ENCODE measurements at places on chromosomes 7 and 10.

DNA sequence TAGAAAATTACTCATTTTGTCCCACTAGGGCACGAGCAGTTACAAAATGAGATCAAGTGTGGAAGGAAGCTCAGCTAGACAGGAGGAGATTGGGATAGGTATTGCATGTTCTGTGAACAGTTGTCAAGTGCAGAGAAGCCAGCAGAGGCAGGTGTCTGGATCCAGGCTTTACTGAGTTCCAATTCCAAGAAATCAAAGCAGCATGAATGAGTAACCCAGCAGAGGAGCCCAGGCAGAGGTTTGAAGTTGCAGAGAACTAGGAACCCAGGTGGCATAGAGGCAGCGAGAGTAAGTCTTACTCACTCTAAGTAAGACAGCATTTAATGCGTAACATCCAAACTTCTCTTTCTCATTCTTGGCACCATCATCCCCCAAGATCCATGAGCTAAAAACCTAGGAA lies 11.8 kb downstream of the MRC1 start:
- no peaks in the 10 kb centered on the region for H3K4me1 ChIP-seq
- no peaks in the 10 kb centered on the region for H3K36me3 ChIP-seq
- no peak overlapping the region for H3K4me3 ChIP-seq
- no peak overlapping the region for H3K27ac ChIP-seq
- DNase-seq = no peak

GRCh38 chr10:97515271-97515978 lies 16.7 kb downstream of the UBTD1 start:
- H3K4me1 ChIP-seq = no peaks in the 10 kb centered on the region
- H3K36me3 ChIP-seq = no peaks in the 10 kb centered on the region
- H3K27me3 ChIP-seq = peaks cover 2% of the 10 kb centered on the region
- no peak overlapping the region for H3K4me3 ChIP-seq

DNA sequence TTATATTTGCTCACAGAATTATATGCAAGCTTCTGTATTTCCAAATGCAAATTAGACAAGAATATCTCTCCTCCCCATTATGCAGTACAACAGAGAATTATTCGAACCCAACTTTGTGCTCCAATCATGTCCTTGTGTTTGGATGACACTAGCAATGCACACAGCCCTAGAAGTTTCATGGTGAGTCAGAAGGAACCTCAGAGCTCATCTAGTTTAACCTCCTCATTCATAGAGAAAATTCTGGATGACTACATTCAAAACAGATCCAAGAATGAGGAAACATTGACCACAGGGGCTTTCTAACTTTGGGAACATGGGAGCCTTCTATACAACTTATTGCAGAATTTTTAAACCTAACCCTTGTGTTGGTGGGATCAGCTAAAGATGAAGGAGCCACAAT lies 12.8 kb upstream of the ARID5B start:
- no peaks in the 10 kb centered on the region for H3K27me3 ChIP-seq
- peaks cover 2% of the 10 kb centered on the region for H3K36me3 ChIP-seq
- DNase-seq = no peak
- no peak overlapping the region for H3K4me3 ChIP-seq
- H3K4me1 ChIP-seq = peaks cover 13% of the 10 kb centered on the region

DNA sequence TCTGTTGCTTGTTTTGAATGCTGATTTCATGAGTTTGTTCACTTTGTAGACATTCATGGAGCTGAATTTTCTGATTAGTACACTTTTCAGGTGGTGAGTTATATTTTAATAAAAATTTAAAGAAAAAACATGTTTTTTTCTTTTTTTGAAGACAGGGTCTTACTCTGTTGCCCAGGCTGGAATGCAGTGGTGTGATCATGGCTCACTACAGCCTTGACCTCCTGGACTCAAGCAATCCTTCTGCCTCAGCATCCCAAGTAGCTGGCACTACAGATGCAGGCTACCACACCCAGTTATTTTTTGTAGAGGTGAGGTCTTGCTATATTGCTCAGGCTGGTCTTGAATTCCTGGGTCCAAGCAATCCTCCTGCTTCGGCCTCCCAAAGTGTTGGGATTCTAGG lies 23.7 kb downstream of the PDZD8 start:
- DNase-seq = no peak
- no peak overlapping the region for H3K4me3 ChIP-seq
- peaks cover 6% of the 10 kb centered on the region for H3K36me3 ChIP-seq
- no peaks in the 10 kb centered on the region for H3K27me3 ChIP-seq

- H3K4me3 ChIP-seq = no peak overlapping the region
- H3K27me3 ChIP-seq = no peaks in the 10 kb centered on the region
- H3K27ac ChIP-seq = no peak overlapping the region
- peaks cover 5% of the 10 kb centered on the region for H3K36me3 ChIP-seq
Measured at GRCh38 chr10:3427347-3427746, 254.8 kb upstream of the PITRM1 start.

DNA sequence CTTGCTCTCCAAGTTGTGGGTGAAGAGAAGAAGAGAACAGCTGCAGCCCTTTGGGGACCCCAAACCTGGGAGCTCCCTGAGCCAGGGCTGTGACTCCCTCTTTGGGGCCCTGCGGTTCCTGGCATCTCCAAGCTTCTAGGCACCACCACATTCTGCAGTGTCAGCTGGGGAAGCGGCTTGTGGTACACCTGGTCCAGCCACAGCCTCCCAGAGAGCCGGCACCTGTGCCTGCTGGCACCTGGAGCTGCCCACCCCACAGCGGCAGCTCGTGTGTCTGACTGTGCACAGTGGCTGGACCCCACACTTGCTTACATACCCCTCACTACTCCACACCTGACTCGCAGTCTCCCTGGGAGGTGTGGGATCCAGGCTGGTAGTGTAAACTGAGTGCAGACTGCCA lies 23.5 kb downstream of the FAM241B start:
- no peak overlapping the region for H3K27ac ChIP-seq
- peaks cover 5% of the 10 kb centered on the region for H3K27me3 ChIP-seq
- no peaks in the 10 kb centered on the region for H3K36me3 ChIP-seq
- H3K4me1 ChIP-seq = peaks cover 13% of the 10 kb centered on the region
- no peak overlapping the region for H3K4me3 ChIP-seq
